ENCODE measurements at places on chromosomes 1 and 21.

- DNase-seq = no peak
Observed at GRCh38 chr21:46119144-46119636, 21.3 kb downstream of the COL6A2 start.

DNA sequence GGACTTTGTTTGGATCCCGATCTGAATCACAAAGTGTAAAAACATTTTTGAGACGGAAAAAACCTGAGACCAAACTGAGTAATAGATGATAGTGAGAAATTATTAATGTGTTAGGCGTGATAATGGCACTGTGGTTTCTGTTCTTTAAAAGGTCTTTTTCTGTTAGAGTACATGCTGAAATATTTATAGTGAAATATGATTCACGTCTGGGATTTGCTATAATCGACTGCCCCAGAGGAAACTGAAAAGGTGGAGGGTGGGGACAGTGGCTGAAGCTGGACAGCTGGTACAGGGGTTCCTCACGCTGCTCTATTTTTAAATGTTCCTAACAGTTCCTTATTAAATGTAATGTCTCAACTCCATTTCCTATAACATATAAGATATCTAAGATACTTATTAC is 11.2 kb downstream of the URB1 start:
- no peak for DNase-seq

GRCh38 chr1:61372944-61373343 is 290.6 kb downstream of the NFIA start:
- DNase-seq = no peak

GRCh38 chr1:179976970-179977651 is 22.5 kb downstream of the CEP350 start:
- no peak for DNase-seq

- no peak for DNase-seq
Observed at GRCh38 chr1:211492511-211493132, 660 bp upstream of the RD3 start.

- no peak for DNase-seq
Observed at GRCh38 chr1:46547481-46548383, 3.7 kb downstream of the KNCN start.

GRCh38 chr1:44941424-44942324 is 44.7 kb downstream of the EIF2B3 start:
- DNase-seq = no peak

DNA sequence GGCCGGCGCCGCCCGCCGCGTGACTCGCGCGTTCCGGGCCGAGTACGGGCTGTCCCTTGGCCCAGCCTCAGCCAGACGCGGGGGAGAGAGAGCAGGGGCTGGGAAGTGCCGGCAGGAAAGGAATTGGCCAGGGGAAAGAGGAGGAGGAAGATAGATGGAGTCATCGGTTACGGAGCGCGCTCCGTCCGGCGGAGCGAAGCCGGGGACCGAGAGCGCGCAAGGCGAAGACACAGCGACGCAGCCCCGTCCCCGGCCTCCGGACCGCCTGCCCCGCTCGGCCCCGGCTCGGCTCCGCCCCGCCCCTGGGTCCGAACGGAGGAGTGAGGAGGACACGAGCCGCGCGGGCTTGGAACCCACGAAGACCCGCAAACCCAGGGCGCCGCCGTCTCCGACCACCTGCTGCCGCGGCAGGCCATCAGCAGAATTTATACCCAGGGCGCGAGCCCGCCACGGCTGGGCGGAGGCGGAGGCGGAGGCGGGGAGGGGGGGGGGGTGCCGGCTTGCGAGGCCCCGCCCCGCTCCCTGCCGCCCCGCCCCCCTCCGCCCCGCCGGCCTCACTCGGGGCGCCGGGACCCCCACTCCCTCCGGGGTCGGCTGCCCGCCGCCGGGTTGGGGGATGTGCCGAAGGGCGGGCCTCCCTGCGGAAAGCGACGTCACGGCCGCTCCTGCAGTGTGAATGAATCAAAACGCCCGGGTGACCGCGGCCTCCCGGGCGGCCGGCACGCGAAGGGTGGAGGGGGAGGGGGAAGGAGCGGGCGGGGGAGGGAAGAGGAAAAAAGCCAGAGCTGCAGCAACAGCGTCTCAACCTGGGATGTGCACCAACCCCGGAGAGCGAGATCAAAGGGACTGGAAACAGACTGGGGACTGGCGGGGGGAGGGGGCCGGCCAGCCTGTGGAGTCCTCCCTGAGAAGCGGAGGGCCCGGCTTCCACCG is at the start of gene LHX4:
LHX4 (plus strand) TSS at position 782 of the 933 bp plus-strand sequence. CDS start 266 bp downstream, outside the sequence.
- DNase-seq = no peak

- DNase-seq = no peak
Observed at GRCh38 chr1:163974120-163974519, 584.9 kb upstream of the PBX1 start.

Data from cerebellar nuclear complex (tissue), 1 donor.